ENCODE measurements at places on chromosomes 16 and 17.

DNA sequence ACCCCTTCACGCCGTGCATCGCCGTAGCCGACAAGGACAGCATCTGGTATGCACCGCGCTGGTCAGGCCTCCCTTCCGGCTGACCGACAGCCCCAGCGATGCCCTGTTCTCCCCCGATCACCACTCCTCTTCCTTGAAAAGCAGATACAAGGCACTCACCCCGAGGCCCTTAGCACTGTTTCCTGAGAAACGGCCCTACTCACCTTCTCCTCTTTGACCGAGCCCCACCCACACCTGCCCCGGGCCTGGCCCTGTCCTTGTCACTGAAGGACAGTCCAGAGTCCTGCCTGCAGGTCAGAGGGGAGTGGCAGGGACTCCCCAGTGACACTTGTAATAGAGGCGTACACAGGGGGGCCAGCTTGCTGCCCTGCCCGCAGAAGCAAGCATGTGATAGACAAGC, 45.9 kb upstream of the CHMP6 start:
- no peak for DNase-seq

DNA sequence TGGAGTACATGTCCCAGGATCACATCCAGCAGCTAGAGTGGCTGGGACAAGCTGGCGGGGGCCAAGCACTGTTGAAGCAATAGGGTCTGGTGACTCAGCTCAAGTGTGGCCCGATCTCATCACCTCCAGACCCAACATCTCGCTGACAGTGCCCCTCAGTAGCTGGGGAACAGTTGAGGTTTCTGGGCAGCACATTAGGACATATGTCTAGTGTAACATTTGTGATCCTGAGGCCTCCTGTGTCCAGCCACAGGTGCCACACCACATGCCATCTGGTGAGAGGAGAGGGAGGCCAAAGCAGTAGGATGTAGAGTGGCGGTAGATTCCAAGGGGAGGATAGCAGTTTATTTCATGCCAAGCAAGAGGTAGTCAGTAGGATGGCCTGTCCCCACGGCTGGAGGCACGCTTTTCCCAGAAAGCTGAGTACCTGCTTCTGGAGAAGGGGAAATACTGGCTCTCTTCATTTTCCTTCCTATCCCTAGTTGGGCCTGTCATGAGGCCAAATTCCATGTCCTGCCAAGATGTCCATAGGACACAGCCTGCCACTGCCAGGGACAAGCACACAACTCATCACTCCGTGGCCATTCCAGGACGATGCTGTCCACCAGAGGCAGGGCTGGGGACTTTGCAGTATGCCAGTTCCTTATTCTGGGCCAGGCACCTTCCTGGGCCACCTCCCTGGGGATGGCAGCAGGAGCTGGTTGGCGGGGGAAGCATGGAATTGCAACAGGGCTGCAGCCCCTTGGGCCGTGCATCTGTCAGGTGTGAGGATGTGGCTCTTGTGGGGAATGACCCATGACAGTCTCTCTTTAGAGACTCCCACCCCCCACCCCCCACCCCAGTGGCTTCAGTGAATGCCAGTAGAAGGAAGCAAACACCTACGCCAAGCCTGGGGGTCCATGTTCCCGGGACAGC, 24.0 kb downstream of the GGA3 start:
- DNase-seq, result no peak

- no peak for DNase-seq
Observed at GRCh38 chr16:88970050-88970449, 7.0 kb downstream of the CBFA2T3 start.

DNA sequence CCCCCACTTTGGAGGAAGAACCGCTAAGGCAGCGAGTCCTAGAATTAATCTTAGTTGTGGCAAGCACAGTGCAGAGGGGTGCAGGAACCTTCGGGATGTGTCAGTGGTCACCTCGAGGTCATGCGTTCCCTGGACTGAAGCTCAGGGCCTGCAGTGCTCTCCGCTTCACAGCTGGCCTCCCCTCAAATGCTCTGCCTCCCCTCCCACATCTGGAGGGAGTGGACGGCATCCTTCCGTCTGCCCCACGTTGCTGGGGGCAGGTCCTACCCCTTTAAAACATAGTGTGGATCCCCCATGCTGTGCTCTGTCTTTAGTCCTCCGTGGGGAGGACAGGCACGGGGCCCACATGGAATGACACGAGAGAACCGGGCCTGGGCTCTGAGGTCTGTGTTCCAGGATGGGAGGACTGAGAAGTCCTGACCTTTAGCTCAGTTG, 99.5 kb upstream of the CDC42EP4 start:
- no peak for DNase-seq

GRCh38 chr17:75637143-75637538, 3.9 kb downstream of the SMIM5 start:
- no peak for DNase-seq

- DNase-seq, result no peak
Observed at GRCh38 chr17:14986127-14986526, 279.0 kb downstream of the PMP22 start.

DNA sequence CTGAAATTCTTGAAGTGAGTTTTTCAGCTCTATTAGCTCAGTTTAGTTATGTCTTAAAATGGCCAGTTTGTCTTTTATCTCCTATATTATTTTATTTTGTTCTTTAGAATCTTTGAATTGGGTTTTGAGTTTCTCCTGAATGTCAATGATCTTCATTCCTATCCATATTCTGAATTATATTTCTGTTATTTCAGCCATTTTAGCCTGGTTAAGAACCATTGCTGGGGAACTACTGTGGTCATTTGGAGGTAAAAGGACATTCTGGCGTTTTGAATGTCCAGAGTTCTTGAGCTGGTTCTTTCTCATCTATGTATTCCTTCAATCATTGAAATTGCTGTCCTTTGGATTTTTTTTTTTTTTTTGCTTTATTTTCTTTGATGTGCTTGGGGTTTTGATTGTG, 203.9 kb upstream of the HS3ST4 start:
- DNase-seq, result no peak

All from foreskin fibroblast (primary cell).